ENCODE measurements at places on chromosomes 3 and 15.

- DNase-seq: no peak
These were observed 20.1 kb downstream of the ZDHHC3 start for GRCh38 chr3:44955917-44956316.

GRCh38 chr3:104578558-104578957, 788.2 kb upstream of the ALCAM start:
- no peak for DNase-seq

GRCh38 chr3:128585189-128585588, 65.4 kb downstream of the RPN1 start:
- no peak for DNase-seq

DNA sequence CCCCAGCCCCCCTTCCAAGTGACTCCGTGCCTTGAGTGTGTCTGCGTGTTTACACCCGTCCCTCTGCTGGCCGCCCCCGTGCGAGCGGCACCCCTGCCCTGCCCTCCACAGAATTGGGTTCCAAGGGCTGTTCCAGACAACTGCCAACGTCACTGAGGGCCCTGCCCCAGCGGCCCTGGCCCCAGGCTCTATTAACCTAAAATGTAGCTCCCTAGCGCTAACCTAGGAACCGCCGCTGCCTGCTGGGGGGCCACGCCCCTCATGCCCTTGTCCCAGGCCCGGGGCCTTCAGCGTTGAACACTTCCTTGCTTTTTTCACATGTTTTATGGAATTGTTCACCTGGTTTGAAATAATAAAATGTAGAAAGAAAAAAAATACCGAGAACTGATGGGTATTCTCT, 10.0 kb upstream of the SEMA3B start:
- DNase-seq: no peak

DNA sequence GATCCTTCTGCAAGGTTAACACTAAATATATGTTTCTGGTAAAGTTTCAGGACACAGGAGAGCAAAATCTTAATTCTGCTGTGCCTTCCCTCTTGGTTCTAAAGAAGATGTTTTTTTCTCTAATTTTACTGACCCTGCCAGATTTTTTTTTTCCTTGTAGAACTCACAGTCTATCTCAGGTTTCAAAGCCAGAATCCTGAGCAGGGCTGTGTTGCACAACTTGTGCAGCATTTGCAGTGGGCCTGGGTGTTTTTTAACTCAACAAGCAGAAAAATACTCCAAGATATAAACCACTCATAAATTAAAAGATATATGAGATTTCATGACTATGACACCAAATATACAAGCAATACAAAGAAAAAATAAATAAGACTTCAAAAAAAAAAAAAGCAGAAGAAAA, 40.2 kb upstream of the ARF4 start:
- no peak for DNase-seq

DNA sequence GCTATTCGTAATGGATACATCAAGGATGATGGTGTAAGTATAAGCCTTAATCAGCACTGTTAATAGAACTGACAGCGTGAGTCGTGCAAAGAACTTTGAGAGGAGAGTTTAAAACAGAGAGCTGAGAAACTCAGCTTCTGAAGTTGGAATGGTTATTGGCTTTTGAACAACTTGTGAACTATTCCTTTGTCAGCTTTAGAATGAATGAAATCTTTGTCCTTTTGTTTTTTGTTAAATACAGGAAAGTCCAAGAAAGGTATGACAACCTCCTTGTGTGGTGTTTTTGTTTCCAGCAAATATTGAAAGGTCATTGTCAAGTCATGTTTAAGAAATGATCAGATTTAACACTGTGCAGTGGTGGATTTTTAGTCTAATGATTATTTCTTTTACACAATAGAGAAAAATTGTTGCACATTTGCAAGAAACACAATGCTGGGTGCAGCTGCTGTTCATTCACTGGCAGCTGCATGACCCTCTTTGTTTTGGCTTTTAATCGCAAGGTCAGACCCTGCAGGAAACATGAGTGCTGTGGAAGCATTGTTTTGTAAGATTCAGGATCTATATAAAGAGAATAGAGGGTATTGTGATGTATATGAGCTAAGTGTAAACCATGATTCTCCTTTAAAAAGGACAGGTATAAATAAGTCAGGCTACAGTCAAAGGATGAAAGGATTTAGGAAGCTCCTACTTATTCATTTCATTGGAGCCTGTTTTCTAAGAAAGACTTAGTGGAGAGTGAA, 21.7 kb upstream of the ABHD10 start:
- DNase-seq: peak; percentile 61

GRCh38 chr15:37019479-37020433, 80.6 kb downstream of the MEIS2 start:
- no peak for DNase-seq

- DNase-seq: no peak
These were observed 109.0 kb upstream of the UNC13C start for GRCh38 chr15:53869044-53869805.

GRCh38 chr15:35626571-35627318, 80.8 kb upstream of the DPH6 start:
- no peak for DNase-seq
